ENCODE measurements at places on chromosomes 4 and X. TPM values are rescaled to one million over a fixed set of nuclear protein-coding genes. Genes with fewer than 3 reads are reported as not detected.

MID1 gene
- total RNA-seq: 51.9 TPM

SFRP2 gene
- total RNA-seq: not detected

SYP gene
- 2.2 TPM for total RNA-seq

GAGE13 gene
- total RNA-seq: not detected

PCDH10 gene
- total RNA-seq: 0.13 TPM

ELF4 gene
- total RNA-seq: 35.6 TPM

GPRIN3 gene
- total RNA-seq: 5.7 TPM

BMPR1B gene
- 7.6 TPM for total RNA-seq

ANK2 gene
- total RNA-seq: 0.58 TPM

Data from A549 treated with RU486 at 1 μM for 4 hours (cell line).